ENCODE measurements at places on chromosomes 1 and 21. TPM values are rescaled to one million over a fixed set of nuclear protein-coding genes. Genes with fewer than 3 reads are reported as not detected.

Gene TPTE
- total RNA-seq = not detected

Gene PROK1
- not detected for total RNA-seq

Gene LYPD8
- not detected for total RNA-seq

Gene ATP1A4
- not detected for total RNA-seq

GRCh38 chr1:164628772-164629171, 69.8 kb downstream of the PBX1 start:
- H3K27ac ChIP-seq = no peak overlapping the region
- H3K36me3 ChIP-seq = no peaks in the 10 kb centered on the region
- H3K4me1 ChIP-seq = no peaks in the 10 kb centered on the region
- no peak for DNase-seq
- no peaks in the 10 kb centered on the region for H3K27me3 ChIP-seq

DNA sequence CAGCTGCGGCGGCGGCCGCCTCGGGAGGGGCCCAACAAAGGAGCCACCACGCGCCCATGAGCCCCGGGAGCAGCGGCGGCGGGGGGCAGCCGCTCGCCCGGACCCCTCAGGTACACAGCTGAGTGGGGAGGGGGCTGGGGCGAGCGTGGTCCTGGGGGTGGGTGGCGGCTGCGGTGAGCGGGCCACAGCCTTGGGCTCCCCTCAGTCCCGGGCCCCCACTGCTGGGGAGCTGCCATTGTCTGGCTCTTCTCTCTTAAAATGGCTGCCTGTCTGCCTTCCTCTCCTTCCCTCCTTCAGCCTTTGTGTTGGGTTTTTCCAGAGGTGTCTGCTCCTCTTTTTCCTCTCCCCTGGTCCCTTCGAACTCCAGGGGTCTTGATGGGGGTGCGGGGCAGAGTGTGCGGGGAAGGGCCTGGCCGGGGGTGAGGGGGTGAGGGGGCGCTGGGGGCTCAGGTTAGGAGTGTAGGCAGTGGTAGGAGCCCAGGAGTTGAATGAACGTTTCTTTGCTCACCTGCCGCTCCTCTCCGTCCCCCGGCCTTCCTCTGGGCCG, 1.7 kb downstream of the ARID1A start:
- peaks cover 65% of the 10 kb centered on the region for H3K4me1 ChIP-seq
- no peak for DNase-seq
- H3K4me3 ChIP-seq = peak overlapping the region; percentile 81
- H3K27me3 ChIP-seq = no peaks in the 10 kb centered on the region

DNA sequence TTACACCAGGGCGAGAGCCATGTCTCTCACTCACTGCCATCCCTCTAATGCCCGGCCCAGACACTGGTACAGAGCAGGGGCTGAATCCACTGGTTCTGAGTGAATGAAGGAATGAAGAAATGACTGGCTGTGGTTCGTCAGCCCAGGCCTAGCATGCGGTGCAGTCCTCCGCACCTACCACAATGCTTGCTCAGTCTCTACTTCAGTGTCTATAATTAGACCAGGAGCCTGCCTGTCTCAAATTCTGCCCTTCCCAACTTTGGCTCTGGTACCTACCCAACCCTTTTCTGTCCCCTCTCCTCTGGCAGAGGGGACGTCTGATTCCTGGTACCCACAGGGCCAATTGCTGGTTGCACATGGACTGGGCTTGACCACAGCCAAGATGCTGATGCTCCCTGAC, 118.2 kb upstream of the GRIK3 start:
- no peaks in the 10 kb centered on the region for H3K36me3 ChIP-seq
- DNase-seq = no peak
- H3K4me1 ChIP-seq = no peaks in the 10 kb centered on the region
- no peak overlapping the region for H3K27ac ChIP-seq

GRCh38 chr1:27811741-27812500, 18.7 kb upstream of the PPP1R8 start:
- H3K36me3 ChIP-seq = peaks cover 10% of the 10 kb centered on the region
- H3K4me1 ChIP-seq = no peaks in the 10 kb centered on the region
- DNase-seq = no peak
- H3K27ac ChIP-seq = no peak overlapping the region

GRCh38 chr1:182889997-182890396, 50.9 kb downstream of the DHX9 start:
- H3K4me3 ChIP-seq = no peak overlapping the region
- peaks cover 2% of the 10 kb centered on the region for H3K4me1 ChIP-seq
- H3K27ac ChIP-seq = no peak overlapping the region
- DNase-seq = no peak
- H3K36me3 ChIP-seq = peaks cover 13% of the 10 kb centered on the region

DNA sequence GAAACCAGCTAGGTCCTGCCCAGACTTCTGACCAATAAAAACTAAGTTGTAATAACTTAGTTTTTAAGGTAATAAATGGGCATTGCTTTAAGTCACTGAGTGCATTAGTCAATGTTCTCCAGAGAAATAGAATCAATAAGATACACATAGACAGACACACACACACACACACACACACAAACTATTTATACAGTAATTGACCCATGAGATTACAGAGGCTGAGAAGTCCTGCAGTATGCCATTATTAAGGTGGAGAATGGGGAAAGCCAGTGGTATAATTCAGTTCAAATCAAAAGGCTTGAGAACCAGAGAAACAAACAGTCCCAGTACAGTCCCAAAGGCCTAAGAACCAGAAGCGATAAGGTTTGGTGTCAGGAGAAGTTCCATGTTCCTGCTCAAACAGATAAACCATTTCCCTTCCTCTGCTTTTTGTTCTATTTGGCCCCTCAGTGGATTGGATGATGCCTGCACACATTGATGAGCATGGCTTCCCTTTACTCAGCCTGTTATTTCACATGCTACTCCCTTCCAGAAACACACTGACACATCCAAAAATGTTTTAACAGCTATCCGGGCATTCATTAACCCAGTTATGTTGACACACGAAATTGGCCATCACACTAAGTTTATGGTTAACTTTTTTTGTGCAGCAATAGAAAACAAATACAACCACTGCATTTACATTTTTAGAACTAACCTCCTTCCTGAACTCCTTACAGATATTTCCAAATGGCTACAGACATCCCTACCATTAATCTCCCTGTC, 828.2 kb upstream of the NCAM2 start:
- DNase-seq = no peak
- H3K27ac ChIP-seq = no peak overlapping the region
- H3K4me3 ChIP-seq = no peak overlapping the region
- no peaks in the 10 kb centered on the region for H3K27me3 ChIP-seq
- no peaks in the 10 kb centered on the region for H3K4me1 ChIP-seq

- H3K27me3 ChIP-seq = peaks cover 34% of the 10 kb centered on the region
- no peak for DNase-seq
- no peaks in the 10 kb centered on the region for H3K4me1 ChIP-seq
- H3K27ac ChIP-seq = no peak overlapping the region
- no peaks in the 10 kb centered on the region for H3K36me3 ChIP-seq
Observed at GRCh38 chr1:119687434-119688079, 24.2 kb upstream of the PHGDH start.

- H3K4me3 ChIP-seq = no peak overlapping the region
- no peak overlapping the region for H3K27ac ChIP-seq
- no peaks in the 10 kb centered on the region for H3K36me3 ChIP-seq
Observed at GRCh38 chr1:223682502-223682901, 17.0 kb upstream of the CAPN8 start.

DNA sequence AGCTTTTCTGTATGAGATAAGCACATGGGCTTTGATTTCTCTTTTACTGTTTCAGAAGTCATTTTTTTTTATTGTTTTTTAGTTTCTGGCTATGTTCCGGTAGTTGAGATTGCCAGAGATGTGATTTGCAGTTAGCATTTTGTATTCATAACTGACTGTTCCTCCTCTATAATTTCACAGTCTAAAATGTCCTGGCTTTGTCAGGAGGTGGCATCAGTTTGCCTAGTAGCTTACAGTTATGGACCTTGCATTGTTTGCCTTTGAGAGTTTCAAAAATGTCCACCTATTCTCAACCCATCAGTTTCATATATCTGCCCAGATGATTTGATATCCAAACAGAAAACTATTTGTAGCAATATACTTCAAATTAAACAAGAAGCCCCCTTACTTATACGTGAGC, 39.5 kb upstream of the ST6GALNAC3 start:
- H3K27me3 ChIP-seq = no peaks in the 10 kb centered on the region
- no peak overlapping the region for H3K4me3 ChIP-seq
- no peak overlapping the region for H3K27ac ChIP-seq
- H3K36me3 ChIP-seq = no peaks in the 10 kb centered on the region
- H3K4me1 ChIP-seq = no peaks in the 10 kb centered on the region

All from endothelial cell of umbilical vein (primary cell).